Breast epithelium (tissue), 4 donors: ENCODE measurements at places on chromosomes 6 and 20.

- no peak for DNase-seq
Observed at GRCh38 chr20:48800177-48800576, 27.6 kb downstream of the PREX1 start.

GRCh38 chr20:63129376-63129965 is 86.5 kb downstream of the YTHDF1 start:
- no peak for DNase-seq

DNA sequence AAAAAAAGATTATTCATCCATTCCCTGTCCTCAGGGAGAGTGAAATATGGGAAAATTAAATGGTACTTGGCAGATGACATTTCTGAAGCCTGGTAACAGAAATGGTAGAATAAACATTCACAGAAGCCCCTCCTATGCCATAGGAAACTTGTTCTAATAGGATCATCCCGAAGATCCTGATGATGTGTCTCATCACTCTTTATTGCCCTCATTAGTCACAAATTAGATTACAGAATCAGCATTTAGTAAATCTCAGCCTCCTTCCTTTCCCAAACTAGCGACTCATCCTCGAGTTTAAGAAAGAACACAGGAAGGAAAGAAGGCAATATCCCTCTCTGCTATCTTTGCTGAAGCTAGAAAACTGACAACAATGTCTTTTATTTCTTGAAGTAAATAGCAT is 154.4 kb downstream of the TMEM200A start:
- DNase-seq, result no peak

DNA sequence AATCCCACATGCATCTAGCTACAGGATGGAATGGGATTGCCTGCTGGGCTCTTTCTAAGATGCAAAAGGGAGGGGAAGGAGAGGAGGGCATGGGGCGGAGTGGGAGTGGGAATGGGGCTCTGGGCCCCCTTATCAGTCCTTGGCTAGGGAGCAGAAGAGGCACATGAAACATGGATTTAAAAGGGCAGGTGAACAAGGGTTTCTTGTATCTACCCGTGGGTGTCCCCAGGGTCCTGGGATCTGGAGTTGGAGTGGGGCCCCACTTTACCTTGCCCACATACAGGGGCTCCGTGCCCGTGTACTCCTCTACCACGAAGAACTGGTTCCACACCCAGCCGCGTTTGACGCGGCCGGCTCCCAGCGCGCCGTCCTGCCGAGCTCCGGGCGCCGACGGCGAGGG is 57.5 kb downstream of the CDH22 start:
- DNase-seq, result no peak

DNA sequence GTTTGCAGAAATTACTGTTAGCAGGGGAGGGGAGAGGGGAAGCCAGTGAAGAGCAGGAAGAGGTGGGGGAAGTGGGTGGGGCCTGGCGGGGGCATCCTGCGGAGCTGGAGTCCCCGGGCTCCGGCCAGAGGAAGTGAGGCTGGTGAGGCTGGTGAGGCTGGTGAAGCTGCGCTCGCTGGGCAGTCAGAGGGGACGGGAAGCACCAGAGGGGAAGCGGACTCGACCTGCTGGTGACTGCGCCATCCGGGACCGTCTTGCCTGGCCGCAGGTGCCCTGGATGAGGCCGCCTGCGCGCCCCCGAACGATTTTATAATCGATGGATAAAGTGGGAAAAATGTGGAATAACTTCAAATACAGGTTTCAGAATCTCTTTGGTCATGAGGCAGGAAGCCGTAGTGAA is 635.3 kb upstream of the MARCKS start:
- no peak for DNase-seq

DNA sequence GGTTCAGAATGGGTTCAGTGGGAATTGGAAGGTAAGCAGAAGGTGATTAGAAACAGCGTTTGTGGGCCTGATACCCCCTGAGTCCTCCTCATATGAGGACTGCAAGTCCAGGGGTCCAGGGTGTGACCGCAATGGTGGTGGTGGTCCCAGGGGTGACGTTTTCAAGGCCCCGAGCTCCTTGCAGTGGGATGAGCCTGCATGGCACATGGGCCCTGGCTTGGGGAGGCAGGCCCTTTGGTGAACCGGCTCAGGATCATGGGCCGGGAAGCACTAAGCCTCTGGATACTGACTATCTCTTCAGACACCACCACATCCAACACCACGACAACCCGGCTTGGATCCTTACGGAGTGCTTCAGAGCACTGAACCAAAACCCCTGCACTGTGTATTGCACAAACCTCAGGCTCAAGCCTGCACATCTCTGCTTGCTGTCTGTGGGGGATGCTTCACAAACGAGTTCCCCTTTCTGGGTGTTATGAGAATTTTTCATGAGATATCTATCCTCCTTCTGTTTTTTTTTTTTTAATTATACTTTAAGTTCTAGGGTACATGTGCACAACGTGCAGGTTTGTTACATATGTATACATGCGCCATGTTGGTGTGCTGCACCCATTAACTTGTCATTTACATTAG is 67.9 kb downstream of the STK35 start:
- no peak for DNase-seq

- no peak for DNase-seq
Observed at GRCh38 chr6:2026133-2026532, 219.3 kb downstream of the GMDS start.

DNA sequence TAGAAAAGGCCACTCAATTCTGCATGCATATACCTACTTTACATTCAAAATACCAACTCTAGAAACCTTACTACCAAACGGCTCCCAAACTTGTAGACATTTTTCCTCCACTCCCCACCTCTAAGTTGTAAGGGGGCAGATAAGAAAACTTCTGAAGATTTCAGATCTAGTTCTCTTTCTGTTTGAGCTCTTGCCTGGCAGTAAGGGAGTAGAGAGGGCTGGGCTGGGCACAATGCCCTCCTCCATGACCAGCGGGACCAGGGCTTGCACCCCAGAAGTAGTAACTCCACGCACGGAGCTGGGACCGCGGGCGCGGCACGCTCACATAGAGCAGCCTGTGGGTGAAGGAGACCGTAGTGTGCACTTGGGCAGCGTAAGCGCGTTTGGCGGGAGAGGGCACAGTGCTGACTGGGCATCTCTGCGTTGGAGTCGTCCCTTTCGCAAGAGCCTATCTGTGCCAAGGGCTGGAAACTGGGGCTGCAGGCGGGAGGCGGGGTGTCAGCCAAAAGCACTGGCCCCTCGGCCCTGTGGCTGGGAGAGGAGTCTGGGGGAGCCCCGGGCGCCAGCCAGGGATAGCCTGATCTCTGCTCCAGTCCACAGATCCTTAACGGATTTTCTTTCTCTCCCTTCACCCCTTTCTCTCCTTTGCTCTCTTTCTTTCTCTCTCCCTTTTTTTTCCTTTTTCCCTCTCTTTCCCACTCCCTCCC is 32.4 kb downstream of the PHACTR1 start:
- no peak for DNase-seq

DNA sequence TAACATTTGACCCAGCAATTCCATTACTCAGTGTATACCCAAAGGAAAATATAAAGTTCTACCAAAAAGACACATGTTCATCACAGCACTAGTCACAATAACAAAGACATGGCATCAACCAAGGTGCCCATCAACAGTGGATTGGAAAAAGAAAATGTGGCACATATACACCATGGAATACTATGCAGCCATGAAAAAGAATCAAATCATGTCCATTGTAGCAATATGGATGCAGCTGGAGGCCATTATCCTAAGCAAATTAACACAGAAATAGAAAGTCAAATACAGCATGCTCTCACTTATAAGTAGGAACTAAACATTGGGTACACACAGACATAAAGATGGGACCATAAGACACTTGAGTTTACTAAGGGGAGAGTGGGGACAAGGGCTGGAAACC is 441.9 kb upstream of the ID4 start:
- no peak for DNase-seq

DNA sequence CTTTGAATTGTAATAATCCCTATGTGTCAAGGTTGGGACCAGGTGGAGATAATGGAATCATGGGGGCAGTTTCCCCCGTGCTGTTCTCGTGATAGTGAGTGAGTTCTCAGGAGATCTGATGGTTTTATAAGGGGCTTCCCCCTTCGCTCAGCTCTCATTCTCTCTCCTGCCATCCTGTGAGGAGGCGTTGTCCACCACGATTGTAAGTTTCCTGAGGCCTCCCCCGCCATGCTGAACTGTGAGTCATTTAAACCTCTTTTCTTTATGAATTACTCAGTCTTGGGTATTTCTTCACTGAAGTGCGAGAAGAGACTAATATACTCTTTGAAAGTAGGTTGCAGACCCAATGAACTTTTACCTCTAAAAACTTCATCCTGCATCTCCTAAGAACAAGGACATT is 39.2 kb upstream of the KCNG1 start:
- no peak for DNase-seq

DNA sequence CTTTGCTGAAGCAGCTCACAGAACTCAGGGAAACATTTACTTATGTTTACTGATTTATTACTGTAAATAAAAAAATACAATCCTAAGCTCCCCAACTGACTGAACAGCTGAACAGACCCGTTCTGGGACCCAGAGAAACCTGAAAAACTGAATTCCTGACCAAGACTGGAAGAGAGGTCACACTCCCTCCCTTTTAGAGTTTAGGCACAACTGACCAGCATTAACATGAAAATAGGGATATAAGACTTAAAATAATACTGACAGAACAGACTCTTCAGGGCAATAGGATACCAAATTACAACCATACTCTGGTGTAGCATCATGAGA is 11.7 kb upstream of the RPS10 start:
- no peak for DNase-seq

DNA sequence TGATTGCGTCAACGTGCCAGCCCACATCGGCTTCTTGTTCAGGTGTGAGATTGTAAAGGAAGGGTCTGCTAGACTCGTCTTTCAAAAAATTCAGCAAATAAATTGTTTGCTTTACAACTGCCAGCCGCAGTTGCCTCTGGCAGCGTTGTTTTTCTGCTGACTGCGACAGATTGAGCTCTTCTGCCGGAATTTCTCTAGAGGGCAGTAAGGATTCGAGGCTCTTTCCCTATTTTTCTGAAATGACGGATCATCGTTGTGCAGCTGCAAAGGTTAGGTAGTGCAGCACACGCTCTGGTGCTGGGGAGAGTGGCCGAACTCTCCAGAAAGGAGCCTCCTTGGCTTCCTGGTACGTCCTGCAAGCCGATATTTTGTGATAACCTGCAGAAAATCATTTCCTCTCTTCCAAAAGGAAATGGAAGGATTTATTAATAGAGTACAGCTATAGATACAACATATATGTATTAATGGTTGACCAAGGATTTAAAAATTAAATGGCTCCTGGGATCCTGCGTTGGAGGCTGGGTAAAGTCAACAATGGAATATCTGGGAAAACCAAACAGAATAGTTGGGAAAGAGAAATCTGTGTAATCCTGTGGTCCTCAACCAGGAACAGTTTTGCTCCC is 121.9 kb upstream of the ZFP64 start:
- no peak for DNase-seq

DNA sequence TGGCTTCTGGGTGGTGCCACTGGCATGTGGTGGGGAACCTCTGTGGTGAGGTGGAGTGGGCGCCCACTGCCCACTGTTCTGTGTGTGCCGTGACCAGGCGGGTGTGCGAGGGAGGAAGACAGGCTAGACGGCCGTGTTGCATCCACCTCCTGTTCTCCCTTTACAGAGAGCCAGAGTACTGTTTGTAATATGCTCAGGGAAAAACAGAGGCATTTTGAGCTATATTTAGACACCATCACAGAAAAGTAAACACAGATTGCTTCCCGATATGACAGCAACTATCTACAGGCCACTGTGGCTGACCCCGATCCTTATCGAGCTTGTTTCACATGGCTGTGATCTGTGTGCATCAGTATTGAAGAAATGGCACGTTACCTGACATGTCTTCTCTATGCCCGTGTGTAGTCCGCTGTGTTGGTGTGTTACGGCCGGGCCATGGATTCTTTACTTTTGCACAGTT is 45.6 kb downstream of the ARID1B start:
- DNase-seq, result no peak

DNA sequence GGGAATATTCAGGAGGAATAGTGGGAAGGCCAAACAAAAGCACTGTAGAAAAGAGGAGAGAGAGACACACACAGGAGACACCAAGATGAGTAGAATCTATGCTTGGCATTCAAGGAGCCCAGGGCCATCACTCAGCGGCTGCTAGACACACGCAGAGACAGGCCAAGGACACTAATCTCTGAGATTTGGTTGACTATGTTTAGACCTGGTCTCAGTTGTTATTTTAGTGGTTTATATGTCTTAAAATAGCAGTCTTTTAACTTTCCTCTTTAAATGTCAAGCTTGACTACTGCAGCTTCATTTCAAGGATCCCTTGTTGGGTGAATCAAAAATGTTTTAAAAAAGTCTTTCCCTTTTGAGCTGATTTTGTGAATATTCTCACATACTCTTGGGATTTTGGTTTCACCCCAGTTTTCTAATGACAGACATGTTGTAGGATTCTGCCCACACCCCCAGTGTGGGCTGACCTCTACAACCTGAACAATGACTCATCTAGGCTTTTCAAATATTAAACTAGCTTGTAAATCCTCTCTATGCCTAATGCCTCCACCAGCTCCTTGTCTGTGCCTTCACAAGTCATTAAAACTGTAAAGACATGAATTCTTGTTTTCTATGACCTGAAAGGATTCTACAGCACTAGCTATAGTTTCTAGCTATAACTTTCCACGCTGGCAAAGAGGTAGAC is 142.7 kb upstream of the EXOC2 start:
- no peak for DNase-seq

- DNase-seq, result no peak
Observed at GRCh38 chr6:134005800-134006199, 46.6 kb downstream of the SLC2A12 start.

DNA sequence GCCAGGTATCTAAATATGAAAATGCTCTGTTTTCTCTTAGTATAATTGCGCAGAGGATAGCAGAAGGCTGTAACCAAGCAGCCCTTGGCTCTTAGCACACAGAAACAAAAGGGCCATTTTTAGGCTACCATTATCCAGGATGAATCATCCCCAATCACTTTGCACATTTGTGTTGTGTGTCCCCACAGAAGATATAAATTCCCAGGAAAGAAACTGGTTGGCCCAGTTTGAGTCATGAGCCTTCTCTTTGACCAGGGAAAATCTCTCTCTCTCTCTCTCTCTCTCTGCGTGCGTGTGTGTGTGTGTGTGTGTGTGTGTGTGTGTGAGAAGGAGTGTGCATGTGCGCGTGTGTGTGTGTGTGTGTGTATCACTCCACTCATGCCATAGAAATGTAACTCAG is 178.5 kb downstream of the FRK start:
- DNase-seq, result no peak

- no peak for DNase-seq
Observed at GRCh38 chr6:152298848-152299735, 338.1 kb downstream of the SYNE1 start.

DNA sequence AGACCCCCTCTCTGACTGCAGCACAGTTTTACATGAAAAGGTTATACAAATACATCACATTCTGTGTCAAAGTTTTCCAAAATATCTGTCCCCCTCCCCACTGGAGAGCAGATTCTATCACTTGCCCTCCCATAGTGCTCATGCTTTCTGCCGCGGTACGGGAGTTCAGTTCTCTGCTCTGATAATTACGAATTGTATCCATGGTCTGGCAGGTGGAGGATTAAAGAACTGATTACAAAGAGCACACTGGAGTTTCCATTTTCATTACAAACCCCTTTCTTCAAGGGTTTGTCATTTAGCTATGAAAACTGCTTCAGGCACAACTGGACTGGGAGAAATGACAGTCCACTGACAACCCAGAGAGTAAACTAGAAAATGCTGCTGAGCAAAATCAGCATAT is 166.0 kb downstream of the PDSS2 start:
- no peak for DNase-seq
